A673 (cell line): ENCODE measurements at places on chromosomes 1 and 21. TPM values are rescaled to one million over a fixed set of nuclear protein-coding genes. Genes with fewer than 3 reads are reported as not detected.

PLCH2 gene
- total RNA-seq = 0.13 TPM in 1 of 2 replicates, not detected in the other

KRTAP11-1 gene
- total RNA-seq = not detected in 2 replicates

MAP1LC3C gene
- not detected in 2 replicates for total RNA-seq

S100A7 gene
- total RNA-seq = not detected in 2 replicates

TTC34 gene
- 0.84 and 1.5 TPM in 2 replicates for total RNA-seq

CNR2 gene
- total RNA-seq = not detected in 2 replicates

FYB2 gene
- total RNA-seq = 0.47 TPM in 1 of 2 replicates, not detected in the other

RBM11 gene
- 319 TPM in 2 replicates for total RNA-seq

UTS2 gene
- 13.8 and 31.0 TPM in 2 replicates for total RNA-seq

RPRD2 gene
- total RNA-seq = 44.5 and 46.6 TPM in 2 replicates

CD1E gene
- not detected in 2 replicates for total RNA-seq
